Jurkat, Clone E6-1 (cell line): ENCODE measurements at places on chromosomes 2 and 18.
A peak's percentile ranks its signal among the peaks of the same experiment; 100 is the strongest.

DNA sequence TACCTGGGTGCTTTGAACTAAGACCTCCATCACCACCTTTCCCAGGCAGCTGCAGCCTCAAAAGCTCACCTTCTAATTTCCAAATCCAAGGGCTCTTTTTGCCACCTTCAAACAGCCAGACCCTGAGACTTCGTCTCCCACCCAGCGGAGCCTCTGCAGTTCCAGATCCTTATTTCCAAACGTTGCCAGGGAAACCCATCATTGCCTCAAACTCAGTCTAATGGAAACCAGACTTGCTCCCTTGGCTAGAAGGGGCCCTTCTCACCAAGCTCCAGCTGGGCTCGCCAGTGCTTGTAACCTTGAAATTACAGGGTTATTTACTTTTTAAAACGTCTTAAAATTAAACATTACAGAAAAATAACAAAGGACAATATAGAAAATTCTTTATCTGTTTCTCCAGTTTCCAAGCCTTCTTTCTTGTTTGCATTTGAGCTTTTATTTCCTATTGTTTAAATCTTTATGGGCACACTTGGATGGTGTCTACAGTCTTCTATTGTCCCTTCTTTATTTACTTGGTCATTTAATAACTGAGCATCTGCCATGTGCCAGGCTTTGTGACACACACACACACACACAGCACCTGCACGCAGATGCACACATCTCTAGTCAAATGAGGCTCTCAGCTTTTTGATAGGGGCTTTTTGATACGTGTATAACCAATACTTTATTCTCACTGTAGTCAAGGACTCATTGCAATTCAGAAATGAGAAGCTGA, 36.1 kb downstream of the TRPM8 start:
- DNase-seq = no peak

DNA sequence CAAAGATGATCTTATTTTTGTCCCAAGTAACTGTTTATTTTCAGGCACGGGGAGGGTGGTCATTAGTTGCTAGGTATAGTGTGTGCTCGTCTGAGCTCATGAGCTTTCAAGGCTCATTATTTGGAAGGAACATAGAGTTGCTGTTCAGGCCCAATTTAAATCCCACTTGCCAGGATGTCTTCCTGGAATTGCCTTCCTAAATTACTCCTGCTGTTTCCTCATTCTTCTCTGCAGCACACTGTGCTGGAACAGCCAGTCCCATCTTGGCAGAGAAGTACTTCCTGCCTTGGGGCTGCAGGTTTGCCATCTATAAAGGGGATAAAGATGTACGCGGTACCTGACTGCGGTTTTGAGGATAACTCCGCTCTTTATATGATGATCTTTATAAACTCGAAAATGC, 37.3 kb downstream of the GREB1 start:
- no peak for DNase-seq

- DNase-seq = no peak
Measured at GRCh38 chr2:118474541-118474920, 372.9 kb downstream of the EN1 start.

- no peak for DNase-seq
Measured at GRCh38 chr2:63790906-63791305, 50.8 kb upstream of the UGP2 start.

- peak; percentile 53 for DNase-seq
Measured at GRCh38 chr2:180359522-180360282, 352.6 kb upstream of the CWC22 start.

- DNase-seq = no peak
Measured at GRCh38 chr18:67260841-67261240, 255.7 kb downstream of the DSEL start.

DNA sequence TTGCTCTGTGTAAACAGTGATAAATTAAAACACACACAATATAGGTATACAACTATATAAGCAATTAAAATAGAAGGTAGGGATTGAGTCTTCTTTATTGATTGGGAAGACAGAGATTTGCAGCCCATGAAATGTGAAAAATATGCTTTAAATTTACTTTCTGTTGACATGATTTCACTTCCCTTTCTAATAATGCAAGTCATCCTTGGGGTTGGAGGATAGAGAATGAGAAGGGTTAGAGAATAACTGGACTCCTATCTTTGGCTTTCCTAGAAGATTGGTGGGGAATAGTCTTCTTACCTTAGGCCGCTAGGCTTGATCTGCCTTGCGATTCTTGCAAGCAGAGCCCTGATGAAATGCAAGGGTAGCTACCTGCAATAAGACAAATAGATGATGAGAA, 339.8 kb downstream of the NYAP2 start:
- no peak for DNase-seq

- no peak for DNase-seq
Measured at GRCh38 chr18:22998344-22998743, 65.2 kb downstream of the RBBP8 start.

- DNase-seq = no peak
Measured at GRCh38 chr2:234363647-234364294, 133.1 kb downstream of the ARL4C start.

GRCh38 chr2:238921259-238921658, 73.4 kb downstream of the TWIST2 start:
- no peak for DNase-seq

- no peak for DNase-seq
Measured at GRCh38 chr2:190215620-190216019, 104.0 kb downstream of the HIBCH start.
